ENCODE measurements at places on chromosomes 11 and 22.

DNA sequence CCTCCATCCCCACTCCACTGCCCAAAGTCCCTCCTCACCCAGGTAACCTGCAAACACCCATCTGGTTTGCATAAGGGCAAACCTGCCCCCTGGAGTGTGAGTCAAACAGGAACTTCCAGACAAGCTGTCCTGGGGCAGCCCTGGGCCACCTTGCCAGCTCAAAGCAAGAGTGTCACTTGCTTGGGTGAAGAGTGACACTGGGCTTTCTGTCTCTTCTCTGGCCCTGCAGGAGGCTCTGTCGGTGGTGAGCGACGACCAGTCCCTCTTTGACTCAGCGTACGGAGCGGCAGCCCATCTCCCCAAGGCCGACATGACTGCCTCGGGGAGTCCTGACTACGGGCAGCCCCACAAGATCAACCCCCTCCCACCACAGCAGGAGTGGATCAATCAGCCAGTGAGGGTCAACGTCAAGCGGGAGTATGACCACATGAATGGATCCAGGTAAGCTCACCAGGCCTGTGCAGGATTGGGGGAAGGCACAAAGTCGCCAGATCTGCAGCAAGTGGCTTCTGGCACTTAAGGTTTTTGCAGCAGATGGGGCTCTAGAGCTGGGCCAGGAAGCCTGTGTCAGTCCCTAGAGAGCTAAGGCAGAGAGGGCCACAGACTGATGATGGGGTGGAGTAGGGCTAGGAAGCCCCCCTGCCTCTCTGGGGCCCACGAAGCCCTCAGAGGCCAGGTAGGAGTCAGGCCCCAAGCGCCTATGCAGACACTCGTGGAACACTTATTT lies 64.2 kb downstream of the FLI1 start:
- no peak for DNase-seq

DNA sequence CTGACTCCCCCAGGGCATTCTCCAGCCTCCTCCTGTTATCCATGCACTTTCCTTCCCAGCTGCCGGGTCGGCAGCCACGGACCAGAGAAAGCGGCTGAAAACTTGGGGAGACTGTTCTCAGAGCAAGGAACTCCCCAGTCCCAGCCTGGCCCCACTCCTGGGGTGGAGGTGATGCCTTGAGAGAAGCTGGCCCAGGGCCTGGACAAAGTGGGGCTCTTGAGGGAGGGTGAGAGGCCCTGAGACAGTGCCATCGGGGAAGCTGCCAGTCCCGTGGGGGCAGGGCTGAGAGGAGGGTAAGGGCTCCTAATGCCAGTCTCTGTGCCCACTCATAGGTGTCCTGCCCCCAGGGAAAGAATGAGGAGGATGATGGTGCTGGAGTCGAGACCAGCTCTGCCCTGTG lies 53.8 kb downstream of the FLRT1 start:
- DNase-seq = no peak

DNA sequence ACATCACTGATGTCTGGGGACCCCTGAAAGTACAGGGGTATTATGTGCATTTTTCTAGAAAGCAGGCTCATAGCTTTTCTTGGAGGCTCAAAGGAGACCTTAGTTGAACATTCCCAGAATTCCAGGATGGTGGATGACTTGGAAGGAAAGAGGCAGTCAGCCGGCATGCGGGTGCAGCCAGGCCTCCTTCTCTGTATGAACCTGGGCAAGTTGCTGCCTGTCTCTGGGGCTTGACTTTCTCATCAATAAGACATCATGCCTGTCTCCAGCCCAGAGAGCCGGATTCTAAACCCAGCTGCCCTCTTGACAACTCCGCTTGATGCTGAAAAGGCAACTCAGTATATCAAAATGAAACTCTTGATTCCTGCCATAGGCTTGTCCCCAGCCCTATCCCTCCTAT lies 12.6 kb downstream of the MS4A15 start:
- no peak for DNase-seq

DNA sequence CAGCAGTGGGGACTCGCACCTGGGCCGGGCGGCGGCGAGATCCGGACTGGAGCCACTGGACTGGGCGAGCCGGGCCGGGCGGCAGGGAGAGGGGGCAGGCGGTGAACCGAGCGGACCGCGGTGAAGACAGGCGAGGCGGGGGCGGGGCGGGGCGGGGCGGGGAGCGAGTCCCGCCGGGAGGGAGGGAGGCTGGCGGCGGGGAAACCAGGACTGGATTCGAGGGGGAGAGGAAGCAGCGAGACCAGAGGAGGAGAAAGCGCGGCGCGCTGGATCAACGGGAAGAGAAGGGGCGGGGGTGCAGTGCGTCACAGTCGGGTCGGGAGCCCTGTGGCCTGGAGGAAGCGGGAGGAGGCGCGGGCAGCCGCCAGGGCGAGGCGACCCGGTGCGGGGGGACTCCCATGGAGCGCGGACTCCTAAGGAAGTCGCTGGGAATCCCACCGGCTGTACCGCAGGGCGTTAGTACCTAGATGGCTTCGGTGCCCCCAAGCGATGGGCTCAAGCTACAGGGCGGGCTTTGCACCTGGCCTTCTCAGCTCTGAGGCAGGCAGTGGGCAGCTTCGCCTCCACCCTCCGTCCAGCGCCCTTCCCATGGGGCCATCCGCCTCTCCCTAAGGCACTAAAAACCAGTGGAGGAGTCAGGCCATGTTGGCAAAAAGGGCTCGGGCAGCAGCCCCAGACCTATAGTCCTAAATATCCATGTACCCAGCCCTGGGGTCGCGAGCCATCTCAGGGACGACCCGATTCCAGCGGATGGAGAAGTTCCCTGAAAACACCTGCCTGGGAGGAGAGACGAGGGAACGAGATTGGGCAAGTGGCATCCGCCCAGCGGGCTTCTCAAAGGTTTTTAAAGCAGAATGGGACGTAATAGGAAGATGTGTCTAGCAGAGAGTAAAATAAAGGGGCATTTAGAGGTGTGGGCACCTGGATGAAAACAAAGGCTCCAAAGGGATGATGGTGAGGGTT lies at the start of gene TMEM121B:
TMEM121B (minus strand) TSS at position 128 of the 963 bp plus-strand sequence. CDS start 233 bp downstream, outside the sequence.
- DNase-seq = peak; percentile 16

DNA sequence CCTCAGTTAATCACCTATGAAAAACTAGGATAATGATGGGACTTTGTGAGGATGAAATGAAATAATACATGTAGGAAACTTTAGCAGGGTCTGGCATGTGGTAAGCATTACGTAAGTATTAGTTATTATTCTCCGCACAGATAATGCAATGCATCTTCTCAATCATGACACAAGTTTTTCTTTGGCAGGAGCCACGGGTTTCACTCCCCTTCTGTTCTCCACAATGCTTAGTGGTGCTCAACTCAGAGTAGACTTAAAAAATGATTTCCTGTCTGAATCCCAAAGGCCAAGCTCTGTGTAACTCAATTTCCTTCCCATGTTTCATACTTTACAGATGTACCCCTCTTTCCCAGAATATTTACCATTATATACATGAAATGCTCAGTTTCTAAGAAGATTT lies 82.9 kb downstream of the CCDC34 start:
- DNase-seq = no peak

GRCh38 chr11:43243927-43244326 lies 67.9 kb upstream of the API5 start:
- DNase-seq = no peak

GRCh38 chr11:83120327-83120726 lies 36.6 kb upstream of the PCF11 start:
- no peak for DNase-seq

- no peak for DNase-seq
These were observed 7.8 kb upstream of the AP1B1 start for GRCh38 chr22:29396126-29396525.

GRCh38 chr11:27084518-27084917 lies 43.9 kb downstream of the BBOX1 start:
- no peak for DNase-seq

- DNase-seq = peak; percentile 19
These were observed 4.7 kb downstream of the OSBPL5 start for GRCh38 chr11:3160252-3161031.

DNA sequence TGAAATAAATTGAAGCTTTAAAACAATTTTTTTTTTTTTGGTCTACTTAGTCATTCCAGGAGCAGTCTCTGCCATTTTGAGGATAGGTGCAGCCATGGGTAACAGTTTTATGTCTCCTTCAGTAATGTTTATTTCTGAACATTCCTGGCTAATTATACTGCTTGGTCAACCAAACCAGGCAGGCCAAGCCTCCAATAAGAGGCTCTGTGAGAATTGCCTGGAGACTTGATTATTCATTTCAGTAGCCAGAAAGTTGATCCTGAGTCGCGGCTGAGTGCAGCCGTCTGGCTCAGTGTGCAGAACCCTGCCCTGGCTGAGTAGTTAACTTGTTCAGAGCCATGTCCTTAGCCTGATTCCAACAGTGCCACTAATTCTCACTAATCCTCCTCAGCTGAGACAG lies 364.0 kb upstream of the FAT3 start:
- DNase-seq = no peak

DNA sequence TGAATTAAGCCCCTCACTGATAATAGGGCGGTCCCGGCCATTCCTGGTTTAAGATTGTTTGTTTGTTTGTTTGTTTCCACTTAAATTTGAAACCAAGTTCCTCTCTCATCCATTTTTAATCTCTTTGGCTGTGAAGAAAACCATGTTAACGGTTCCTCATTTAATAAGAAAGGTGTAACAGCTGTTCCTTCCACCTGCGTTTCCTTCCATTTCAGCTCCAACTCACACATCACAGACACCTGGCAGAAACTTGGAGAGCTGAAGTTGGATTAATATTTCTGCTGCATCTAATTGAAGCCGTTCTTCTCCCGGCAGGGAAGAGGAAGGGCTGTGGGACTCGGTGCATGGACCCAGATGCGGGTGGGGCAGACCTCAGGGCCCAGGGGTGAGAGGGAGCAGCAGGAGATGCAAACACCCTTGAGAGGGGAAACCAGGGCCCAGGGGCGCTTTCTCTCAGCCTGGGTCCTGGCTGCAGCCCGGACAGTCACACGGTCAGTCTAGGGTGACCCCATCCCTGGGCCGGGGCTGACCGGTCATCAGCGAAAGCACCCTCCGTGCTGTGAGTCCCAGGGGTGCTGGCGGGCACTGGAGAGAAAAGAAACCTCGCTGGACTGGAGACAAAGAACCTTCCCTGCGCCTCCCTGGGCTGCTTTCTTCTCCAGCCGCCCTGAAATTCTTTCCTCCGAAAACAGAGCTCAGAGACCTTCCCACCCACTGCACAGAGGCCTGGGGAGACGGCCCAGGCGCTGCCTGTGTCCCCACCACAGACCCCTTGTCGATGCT lies 242.0 kb downstream of the BRD1 start:
- no peak for DNase-seq

GRCh38 chr11:108891909-108892511 lies 227.1 kb downstream of the DDX10 start:
- DNase-seq = no peak
